ENCODE measurements at places on chromosomes 11 and 22.

DNA sequence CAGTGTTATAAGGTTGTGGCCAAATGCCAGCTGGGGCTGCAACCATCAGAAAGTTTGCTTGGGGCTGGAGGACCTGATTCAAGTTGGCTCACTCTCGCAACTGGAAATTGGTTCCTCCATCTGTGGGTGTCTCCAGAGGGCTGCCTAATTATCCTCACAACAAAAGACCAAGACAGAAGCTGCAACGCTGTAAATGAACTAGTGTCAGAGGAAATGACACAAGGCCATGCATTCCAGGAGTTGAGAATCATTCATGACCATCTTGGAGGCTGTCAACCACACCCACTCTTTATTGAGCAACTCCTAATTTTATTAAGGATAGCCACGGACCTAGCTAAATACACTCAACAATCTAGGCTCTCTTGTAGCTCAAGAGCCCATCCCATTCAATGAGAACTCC, 1060.8 kb downstream of the OPCML start:
- DNase-seq = no peak

GRCh38 chr11:72229336-72229924, 4.9 kb downstream of the INPPL1 start:
- DNase-seq = no peak

DNA sequence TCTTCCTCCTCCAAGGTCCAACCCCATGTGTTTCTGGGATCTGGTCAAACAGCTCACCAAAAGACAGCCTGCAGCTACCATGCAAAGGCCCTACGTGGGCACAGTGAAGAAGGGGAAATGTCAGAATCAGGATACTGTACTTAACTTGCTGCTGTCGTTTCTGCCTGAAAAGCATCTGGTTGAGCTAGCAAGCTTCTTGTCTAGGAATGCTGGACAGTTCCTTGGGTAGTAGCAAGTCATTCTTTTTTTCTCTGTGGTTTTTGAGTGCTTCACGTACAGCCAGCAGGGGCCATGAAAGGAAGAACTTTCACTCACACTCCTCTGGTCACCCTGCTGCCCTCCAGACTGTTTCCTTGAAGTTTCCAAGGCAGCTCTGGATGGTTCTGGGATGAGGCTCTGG, 24.7 kb downstream of the RCOR2 start:
- DNase-seq = peak; percentile 29

DNA sequence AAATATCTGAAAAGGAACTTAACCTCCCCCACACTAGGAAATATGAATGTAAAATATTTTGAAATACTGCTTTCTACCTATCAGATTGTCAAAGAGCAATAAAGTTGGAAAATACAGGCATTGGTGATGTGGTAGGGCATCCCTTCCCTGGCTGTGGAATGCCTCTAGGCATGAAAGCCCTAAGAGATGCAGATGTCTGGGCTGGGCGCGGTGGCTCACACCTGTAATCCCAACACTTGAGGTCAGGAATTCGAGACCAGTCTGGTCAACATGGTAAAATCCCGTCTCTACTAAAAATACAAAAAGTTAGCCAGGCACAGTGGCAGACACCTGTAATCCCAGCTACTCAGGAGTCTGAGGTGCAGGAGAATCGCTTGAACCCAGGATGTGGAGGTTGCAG, 22.0 kb downstream of the ARAP1 start:
- no peak for DNase-seq

GRCh38 chr22:50136581-50137015, 33.9 kb upstream of the PANX2 start:
- DNase-seq = no peak

DNA sequence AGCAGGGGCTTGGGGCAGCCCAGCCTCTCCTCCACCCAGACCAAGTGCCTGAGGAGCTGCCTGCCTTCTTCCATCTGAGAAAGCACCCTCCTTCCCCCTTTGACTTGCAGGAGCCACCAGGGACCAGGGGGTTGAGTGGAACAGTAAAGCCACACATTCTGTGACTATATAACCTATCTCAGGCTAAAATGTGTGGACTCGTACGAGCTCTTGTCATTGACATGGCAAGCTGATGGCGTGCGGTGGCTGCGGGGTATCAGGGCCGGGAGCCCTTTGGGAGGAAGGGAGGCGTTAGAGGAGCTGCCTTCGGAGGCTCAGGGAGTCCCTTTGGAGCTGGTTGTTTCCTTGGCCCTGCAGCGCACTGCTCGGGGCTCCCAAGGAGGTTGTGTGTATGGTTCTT, 84.5 kb downstream of the CEP164 start:
- DNase-seq = no peak

DNA sequence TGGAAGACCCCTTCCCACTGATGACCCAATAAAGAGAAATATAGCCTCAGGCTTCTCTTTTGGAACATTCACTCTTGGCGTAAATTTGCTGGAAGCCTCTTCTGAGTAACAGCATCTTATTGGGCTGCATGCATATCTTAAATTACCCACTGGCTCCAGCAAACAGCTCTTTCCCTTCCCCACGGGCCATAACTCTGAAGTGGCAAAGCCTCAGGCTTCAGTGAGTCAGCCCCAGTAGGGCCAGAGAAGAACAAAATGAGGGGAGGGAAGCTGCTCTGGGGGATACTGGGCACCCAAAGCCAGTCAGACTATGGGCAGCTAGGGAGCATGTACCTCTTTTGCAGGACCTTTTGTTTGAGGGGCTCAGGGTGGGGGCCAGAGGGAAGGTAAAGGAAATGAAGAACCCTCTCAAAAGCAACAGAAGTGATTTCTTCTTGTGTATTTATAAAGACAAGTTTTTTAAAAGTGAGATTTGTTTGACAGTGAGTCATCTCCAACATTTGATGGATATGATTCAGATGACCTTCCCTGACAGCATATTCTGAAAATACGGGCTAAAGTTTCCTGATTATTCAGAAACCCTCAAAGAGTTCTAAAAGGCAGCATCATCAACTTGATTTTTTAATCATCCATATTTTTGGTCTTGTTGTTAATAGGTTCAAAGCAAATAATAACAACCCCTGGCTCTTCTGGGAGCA, 203.4 kb downstream of the KIF18A start:
- no peak for DNase-seq

DNA sequence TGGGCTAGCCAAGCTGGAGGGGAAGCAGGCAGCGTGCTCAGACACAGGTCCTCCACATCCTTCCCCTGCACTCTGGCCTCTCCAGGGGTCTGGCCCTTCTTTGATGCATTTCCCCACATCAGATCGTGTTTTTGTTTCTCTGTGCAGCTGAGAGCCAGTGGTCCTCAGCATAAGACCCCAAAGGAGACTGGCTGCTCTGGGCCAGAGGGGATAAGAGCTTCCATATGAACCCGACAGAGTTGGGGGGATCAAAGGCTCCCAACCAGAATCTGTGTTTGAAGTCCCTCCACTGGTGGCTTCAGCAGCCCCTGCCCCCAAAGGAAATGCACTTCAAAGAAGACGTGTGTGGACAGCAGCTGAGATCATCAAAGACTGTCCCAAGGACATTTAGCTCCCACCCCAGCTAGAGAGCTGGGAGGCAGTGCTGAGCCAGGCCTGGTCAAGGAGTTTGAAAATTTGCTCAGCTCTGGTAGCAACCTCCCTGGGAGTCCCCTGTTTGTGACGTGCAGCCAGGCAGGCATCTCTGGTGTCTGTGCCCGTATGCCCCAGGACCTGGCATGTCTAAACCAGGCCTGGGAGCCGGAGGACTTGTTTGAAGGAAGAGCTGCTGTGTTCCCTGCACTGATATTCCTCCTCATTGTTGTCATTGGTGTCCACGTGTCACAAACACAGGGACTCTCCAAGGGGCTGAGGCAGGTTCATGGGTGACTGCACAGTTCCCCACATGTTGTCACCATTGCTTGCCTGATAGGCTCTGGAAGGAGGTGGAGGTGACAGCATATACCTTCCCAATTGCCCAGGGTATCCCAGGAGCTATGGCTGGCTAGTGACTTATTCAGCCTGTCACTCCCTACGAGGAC, 99.0 kb downstream of the AMOTL1 start:
- DNase-seq = no peak

GRCh38 chr11:9914064-9914463, 250.2 kb downstream of the SWAP70 start:
- no peak for DNase-seq

DNA sequence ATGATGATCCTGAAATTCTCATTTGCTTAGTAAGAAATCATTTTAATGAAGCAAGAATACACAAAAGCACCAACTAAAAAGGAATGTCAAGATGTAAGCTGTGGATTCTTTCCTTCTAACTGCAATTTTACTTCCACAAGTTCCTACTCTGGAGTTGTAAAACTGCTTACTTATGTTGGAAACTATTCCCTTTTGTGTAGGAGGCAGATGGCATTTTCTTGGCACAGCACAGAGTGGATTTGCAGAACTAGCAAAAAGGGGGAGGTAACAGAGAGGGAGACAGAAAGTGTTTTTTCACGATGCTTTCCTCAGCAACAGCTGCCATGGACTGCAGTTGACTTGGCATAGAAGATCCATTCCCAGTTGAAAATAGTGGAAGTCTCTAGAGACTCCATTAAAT, 1112.0 kb upstream of the RAG2 start:
- no peak for DNase-seq

GRCh38 chr22:22376352-22376706, 131.7 kb downstream of the VPREB1 start:
- no peak for DNase-seq

DNA sequence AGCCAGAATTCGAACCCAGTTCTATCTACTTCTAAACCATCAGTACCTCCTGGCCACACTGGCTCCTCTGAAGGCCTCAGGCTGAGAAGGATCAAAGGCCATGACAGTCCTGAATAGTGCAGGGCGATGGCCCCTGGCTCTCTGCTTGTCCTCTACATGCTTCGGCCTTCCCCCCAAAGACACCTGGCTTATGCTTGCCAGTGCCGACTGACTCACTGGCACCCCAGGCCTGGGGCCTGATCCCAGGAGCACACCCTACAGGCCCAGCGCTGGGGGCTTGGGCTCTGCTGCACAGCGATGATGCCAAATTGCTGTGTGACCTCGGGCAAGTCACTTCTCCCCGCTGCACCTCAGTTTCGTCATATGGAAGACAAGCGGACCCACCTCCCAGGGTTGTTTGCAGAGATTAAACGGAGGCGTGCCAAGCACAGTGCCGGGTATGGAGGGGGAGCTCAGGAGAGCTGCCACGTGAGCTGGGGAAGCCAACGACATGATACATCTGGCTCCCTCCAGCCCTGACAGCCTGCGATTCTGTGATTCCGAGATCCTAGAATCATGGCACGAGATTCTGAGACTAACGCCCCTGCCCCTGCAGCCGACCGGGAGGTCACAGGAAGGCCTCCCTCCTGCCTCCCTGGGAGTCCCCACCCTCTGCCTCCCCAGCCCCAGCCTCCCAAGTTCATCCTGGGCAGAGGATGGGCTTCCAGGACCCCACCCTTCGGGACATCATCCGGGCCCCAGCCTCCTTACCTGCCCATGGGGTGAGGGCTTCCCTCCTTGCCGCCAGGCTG, 1.0 kb downstream of the SSTR3 start:
- no peak for DNase-seq

GRCh38 chr22:20843501-20843900, 15.1 kb downstream of the PI4KA start:
- no peak for DNase-seq

- no peak for DNase-seq
Observed at GRCh38 chr11:748007-748359, 719 bp downstream of the TALDO1 start.

- no peak for DNase-seq
Observed at GRCh38 chr11:44737245-44738085, 10.7 kb downstream of the TSPAN18 start.

- DNase-seq = no peak
Observed at GRCh38 chr22:37082251-37082873, 27.2 kb downstream of the TMPRSS6 start.

DNA sequence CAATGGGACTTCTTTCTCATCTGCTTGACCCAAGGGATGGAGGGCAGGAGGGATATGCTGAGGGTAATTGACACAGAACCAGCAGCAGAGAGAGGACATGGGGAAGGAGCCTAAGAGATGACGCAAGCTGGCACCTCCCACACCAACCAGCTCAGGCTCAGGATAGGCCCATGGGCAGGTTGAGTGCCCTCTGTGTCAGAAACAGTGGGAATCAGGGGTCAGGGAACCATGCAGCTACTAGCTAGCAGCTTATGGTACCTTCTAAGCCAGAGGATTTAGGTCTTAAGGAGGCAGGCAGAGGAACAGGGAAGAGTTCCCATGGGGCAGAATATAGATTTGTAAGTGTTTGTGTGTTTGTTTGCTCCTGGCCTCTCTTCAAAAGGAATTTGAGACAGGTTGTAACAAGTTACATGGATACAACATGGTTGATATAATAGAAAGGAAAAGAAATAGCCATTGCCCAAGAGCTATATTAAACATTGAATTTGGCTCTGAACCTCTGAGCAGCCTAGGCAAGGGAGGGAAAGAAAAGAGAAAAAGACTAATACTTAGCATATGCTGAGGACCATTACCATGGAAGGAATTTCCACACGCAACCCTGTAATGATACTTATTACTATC, 39.9 kb upstream of the NAV2 start:
- DNase-seq = no peak

DNA sequence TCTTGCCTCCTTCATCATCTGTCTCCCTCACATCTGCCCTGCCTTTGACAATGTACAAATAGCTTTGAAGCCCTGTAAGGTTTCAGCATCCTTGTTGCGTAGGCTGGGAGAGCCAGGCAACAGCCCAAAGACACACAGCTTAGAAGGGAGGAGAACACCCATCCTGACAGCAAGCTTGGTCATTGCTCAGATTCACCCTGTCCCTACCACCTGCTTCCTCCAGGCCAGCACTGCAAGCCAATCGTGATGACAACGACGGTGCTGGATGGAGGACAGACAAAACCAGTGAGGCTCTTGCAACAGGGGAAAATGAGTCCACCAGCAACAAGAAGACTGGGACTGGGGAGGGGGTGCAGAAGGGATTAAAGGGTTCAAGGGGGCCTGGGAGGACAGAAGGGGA, 32.9 kb upstream of the CD5 start:
- no peak for DNase-seq

- no peak for DNase-seq
Observed at GRCh38 chr11:112614605-112615004, 346.6 kb upstream of the NCAM1 start.

- DNase-seq = no peak
Observed at GRCh38 chr11:10265936-10266335, 28.1 kb downstream of the SBF2 start.

- no peak for DNase-seq
Observed at GRCh38 chr11:12439615-12440014, 62.2 kb downstream of the PARVA start.

DNA sequence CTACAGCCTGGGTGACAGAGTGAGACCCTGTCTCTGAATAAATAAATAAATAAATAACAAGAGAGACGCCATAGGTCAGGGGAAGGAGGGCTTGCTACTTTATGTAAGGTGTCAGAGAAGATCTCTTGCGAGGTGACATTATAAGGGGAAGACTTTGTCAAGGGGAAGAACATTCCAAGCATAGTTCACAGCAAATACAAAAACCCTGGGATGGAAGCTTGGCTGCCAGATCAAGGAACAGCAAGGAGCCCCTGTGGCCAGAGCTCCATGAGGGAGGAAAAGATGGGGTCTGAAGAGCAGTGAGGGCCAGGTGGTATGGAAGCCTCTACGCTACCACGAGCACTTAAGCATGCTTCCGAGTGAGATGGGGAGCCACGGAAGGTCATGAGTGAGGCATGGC, 62.3 kb downstream of the AHNAK start:
- DNase-seq = no peak
